HS-27A (cell line): ENCODE measurements at places on chromosomes 11 and 22.

DNA sequence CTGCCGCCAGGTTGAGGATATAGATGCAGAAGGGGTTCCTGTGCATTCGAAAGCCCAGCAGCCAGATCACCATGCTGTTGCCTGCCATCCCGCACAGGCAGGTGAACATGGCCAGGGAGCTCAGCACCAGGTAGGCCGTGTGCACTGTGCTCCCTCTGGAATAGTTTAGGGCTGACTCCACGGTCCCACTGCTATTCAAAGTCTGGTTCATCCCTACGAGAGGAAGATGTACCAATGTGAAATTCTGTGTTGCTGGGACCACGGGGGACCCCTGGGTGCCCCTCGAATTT lies at the start of gene MRGPRD:
Gene MRGPRD, minus strand, starts transcription at position 211 of the 290 bp plus-strand sequence. Its CDS starts 0 bp downstream, at position 211.
- no peak for DNase-seq

DNA sequence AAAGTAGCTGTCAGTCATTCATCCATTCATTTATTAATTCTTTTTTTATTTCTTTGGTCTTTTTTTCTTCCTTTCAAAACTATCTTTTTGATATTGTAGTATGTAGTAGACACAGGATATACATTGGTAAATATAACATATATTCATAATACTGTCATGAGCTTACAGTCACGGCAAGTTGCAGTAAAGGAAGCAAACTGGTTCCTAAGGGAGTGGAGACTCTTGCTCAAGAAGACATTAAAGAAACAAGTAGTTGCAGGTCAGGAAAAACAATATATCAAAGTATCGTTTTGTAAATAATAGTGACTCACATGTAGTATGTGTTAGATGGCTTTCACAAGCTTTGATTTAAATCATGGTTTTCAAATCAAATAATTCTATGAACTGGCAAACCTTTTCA lies 7.5 kb downstream of the OR5AR1 start:
- no peak for DNase-seq

GRCh38 chr11:88552379-88553062 lies 215.0 kb upstream of the CTSC start:
- DNase-seq, result no peak

DNA sequence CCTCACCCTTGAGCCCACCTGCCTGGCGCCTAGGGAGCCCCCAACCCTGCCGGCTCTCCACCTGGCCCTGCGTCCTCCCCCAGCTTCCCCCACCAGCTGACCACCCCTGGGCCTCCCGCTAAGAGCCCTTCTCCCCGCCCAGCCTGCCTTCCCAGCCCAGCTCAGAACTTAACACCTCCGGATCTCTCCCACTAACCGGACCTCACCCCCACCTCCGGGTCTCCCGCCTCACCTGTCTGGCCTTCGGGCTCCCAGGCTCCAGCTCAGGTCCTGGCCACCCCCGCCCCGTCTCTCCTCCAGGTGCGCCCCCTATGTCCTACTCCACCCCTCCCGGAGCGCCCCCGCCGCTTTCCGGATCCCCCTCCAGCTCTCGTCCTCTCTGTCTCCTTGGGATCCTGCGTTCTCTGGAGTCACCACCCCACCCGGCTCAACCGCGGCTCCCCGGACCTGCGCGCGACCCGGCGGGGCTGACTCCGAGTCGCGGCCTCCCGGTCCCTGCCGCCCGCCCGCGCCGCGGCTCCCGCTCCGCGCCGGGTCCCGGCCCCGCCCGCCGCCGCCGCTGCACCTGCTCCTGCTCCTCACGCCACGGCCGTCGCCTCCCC lies at the start of gene KCNJ11:
Gene KCNJ11, minus strand, starts transcription at position 51 of the 602 bp plus-strand sequence. CDS start 568 bp downstream, outside the sequence.
- no peak for DNase-seq

DNA sequence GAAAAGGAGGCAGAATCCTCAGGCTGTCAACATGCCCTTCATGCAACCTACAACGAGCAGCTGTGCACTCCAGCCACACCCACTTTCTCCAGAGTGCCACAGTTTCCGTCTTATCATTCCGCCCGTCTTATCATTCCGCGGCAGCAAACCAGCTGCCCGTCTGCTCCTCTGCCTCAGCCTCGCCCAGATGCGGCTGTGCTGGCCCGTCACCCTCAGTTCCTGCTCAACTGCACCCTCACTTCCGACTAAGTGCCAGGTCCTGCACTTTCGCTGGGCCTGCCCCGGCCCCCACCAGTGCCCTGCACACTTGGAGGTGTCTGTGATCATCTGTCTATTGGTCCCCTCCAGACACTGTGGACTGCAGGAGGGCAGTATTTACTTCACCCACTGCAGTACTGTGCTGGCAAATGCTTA lies 43.7 kb downstream of the MICAL3 start:
- DNase-seq, result no peak

GRCh38 chr22:41009222-41009948 lies 58.2 kb downstream of the RBX1 start:
- DNase-seq, result no peak

GRCh38 chr11:128026596-128026995 lies 560.8 kb downstream of the ETS1 start:
- peak; percentile 46 for DNase-seq

- DNase-seq, result no peak
Measured at GRCh38 chr11:130815097-130815802, 101.0 kb downstream of the SNX19 start.

DNA sequence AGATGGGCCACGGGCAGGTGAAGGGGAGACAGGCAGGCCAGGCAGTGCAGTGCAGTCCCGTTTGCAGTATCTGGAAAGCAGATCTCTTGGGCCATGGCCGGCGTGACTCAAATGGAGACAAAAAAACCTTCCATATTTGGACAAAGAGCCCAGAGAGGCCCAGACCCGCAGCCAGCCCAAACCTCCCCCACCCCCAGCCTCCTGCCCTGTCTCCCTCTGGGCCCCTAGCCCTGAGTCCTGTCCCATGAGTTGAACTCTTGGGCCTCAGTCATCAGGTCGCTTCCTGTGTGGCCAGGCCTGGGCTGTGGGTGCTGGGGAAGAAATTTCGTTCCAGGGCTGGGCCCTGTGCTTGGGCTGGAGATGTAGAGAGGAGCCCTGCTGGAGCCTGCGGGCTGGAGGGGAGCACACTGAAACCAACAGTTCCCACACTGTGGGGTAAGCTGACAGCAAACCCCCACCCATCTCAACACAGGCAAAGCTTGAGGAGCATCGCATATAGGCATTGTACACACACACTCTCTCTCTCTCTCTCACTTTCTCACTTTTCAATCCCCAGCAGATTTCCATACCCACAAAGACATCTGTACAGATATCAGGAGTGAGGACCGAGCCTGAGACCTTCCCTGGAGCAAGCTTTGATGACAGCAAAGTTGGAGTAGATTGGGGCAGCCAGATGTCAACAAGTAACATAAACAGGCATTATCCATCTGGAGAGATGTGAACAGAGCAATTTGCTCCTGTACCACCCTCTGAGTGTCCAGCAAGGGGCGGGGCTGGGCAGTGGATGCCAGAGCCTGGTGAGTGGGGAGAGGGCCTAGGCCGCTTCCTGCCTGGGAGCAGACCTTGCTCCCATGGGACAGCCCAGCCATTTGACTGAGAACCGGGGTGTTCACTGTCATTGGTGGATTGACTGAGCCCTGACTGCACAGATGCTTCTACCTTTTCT lies 17.2 kb downstream of the ARHGEF17 start:
- DNase-seq, result no peak

GRCh38 chr11:115051938-115052590 lies 373.7 kb downstream of the NXPE2 start:
- DNase-seq, result no peak

DNA sequence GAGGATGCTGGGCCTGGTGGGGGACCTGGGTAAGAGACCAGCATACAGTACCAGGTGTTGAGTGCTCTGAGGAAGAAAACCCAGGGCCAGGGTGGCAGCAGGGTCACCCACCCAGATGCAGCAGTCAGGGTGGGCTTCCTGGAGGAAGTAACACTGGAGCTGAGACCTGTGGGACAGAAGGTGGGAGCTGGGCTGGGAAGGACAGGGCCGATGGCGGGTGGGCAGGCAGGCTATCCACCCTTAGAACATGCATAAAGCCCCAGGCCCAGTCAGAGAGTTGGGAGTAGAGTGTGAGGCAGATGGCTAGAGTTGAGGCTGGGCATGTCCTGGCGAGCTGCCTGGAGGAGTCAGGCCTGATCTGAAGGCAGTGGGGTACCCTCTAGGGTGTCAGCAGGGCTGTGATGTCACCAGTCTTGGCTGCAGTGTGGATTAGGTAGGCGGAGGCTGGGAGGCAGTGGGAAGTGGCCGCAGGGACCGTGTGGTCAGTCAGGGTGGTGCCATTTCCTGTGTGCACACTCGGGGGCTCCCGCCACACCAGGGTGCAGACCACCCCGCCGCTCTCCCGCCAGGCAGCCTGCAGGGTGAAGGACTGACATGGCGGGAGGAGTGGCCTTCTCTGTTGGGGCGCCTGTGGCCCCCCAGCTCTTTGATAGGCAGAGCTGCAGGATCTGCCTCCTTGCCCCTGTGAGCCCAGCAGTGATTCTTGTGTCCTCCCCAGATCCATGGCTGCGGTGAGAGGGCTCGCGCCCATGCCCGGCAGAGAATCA lies 35.3 kb downstream of the IGHMBP2 start:
- no peak for DNase-seq

GRCh38 chr11:134554106-134554505 lies 142.1 kb upstream of the B3GAT1 start:
- DNase-seq, result no peak

DNA sequence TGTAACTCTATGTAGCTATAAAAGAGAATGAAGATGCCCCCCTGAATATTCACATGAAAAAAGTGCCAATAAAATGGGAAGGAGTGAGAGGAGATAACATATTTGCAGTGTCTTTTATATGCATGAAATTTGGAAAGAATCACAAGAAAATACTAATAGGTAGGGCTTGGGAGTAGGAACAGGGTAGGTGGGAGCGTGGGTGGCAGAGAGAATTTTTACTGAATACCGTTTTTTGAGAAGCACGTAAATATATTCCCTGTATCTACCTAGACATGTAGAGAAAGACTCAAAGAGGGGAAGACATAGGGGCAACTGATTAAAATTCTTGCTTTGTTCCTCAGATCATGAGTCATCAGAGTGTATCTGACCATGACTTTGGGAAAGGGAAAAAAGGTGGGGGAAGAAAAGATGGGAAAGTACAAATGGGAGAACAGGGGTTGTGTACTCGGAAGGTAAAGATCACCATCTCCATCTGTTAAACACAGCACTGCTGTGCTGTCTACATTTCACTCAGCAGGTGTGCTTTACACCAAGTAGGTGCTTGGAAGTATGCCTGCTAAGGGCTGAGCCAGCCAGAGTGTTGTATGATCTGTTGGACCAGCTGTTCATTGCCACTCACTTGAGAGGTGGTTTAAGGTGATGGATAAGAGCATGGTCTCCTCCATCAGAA lies 16.0 kb downstream of the PRR5L start:
- no peak for DNase-seq

- DNase-seq, result no peak
Measured at GRCh38 chr11:106959800-106960199, 58.5 kb downstream of the GUCY1A2 start.

DNA sequence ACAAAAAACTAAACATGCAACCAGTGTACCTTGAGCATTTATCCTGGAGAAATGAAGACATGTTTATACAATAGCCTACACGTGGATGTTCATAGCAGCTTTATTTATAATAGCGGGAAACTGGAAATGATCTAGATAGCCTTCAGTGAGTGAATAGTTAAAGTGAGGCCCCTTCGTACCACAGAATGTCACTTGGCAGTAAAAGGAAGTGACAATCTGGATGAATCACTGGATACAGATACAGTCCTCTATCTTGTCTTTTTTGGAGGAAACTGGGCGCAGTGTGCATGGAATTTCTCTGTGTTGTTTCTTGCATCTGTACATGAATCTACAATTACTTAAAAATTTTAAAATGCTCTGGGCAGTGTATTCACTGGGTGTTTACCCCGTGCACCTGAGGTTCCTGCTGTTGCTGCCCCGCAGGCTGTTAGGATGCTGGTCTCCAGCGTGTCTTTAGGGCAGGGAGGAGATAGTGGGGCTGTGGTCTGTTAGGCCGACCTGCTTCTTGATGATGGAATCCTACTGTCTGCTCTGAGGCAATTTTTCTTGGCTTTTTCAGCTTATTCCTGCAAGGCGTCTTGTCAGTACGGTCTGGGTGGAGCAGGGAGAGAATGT lies 23.2 kb downstream of the DERL3 start:
- no peak for DNase-seq

GRCh38 chr22:44261164-44261860 lies 51.4 kb downstream of the SHISAL1 start:
- no peak for DNase-seq
